Fibroblast of villous mesenchyme (primary cell): ENCODE measurements at places on chromosomes 16 and 17. TPM values are rescaled to one million over a fixed set of nuclear protein-coding genes. Genes with fewer than 3 reads are reported as not detected.

GRCh38 chr17:57649731-57650484 lies 95.2 kb downstream of the CCDC182 start:
- DNase-seq, result peak; percentile 9

DNA sequence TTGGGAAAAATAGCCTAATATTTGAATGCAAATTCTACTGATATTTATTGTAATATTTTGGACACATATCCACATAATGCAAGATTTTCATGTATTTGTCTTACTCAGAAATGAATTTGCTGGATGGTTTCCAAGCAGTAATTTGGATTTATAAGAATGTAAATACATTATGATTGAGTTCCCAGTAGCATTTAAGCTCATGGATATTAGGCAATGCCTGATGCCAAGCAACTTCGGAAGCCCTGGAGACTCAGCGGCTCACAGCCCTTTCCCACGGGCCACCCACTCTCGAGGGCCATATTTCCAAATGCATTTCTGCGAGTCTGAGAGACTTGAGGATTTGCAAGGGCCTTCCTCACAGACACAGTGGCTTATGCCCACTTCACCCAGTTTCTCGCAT lies 62.1 kb upstream of the MYOCD start:
- peak; percentile 32 for DNase-seq

GRCh38 chr17:628089-628941 lies 86.3 kb downstream of the VPS53 start:
- peak; percentile 72 for DNase-seq

GRCh38 chr17:57577751-57578607 lies 167.1 kb downstream of the CCDC182 start:
- DNase-seq, result peak; percentile 88

- DNase-seq, result peak; percentile 30
Measured at GRCh38 chr17:76000016-76000754, 470 bp upstream of the CDK3 start.

DNA sequence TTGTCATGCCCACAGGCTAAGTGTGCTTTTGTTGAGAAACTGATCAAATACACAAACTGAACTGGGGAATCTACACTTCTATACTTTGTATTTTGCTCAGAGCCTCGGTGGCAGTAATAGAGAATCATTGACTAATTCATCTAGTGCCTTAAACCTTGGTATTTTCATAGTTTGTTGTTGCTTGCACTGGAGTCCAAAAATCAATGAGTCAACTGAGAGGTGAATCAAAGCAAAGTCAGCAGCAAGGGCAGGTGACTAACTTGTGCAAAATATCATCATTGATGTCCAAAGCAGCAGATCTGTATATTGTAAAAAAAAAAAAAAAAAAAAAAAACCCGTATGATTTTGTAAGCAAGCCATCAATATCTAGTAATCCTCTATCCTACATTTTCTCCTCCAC lies 296.4 kb downstream of the MAP2K6 start:
- no peak for DNase-seq

DNA sequence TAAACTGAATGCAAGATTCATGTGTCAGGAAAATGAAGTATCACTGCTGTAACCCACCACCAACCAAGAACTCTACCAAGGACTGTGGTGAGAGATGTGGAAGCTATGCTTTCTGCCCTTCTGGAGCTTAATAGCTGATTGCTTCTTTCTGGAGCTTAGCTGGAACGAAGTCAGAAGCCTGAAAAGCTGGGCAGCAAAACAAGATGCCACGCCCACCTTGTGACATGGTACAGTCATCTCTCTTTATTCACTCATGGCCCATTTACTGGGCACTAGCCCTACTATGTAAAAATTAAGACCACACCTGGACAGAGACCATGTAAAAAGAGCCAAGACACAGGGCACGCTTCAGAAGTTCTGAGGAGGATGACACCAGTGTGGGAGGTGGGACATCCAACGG lies 48.1 kb downstream of the TEX2 start:
- no peak for DNase-seq

DNA sequence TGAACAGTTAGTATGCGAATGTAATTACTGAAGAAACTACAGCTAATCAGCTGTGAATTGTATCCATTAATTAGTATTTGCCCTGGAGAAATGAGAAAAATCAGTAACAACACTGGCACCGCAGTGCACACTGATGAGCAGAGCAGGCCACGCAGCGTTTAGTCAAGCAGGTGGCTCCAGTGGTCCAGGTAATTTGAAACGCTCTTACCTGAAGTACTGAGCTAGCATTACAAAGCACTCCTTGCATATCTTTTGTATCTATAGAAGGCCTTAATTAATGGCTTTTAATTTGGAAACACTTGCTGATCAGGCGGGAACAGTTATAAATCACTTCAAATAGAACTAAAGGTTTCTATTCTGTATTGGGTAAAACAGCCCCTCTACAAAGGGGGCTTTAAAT lies 76.4 kb downstream of the TOX3 start:
- DNase-seq, result no peak

DNA sequence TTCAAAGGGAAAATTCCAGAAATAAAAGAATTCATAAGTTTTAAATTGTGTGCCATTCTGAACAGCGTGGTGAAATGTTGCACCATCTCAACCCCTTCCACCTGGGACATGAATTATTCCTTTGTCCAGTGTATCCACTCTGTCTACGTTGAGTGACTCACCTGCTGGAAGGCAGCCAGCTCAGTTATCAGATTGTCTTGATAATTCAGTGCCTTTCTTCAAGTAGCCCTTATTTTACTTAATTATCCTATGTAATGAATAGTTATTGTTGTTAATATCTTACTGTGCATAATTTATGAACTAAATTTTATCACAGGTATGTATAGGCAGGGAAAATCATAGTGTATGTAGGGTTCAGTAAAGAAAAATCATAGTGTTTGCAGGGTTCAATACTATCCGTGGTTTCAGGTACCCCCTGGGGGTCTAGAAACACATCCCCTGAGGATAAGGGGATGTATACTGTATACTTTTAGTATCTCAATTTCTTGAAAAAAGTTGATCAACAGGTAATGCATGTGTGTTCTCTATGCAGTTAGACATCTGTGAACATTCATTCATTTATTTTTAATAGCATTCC lies 7.7 kb upstream of the PCTP start:
- no peak for DNase-seq

DNA sequence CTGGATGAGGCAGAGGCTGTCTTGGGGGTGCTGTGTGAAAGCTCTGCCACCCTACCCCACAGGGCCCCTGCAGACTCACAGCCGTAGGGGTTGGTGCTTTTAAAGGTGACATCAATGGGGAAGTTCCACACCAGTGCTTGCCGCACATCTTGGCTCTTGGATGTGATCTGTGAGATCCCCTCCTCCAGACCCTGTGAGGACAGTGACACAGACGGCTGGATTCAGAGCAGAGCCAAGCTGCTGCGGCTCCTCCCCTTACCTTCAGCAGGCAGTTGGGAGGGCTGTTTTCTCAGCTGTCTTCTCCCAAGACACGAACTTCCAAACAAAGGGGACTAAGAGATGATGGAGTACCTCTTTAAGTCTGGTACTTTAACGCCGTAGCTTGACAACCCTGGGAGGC lies 4.8 kb downstream of the B9D1 start:
- DNase-seq, result no peak

- peak; percentile 20 for DNase-seq
Measured at GRCh38 chr17:67995570-67996263, 552 bp downstream of the C17orf58 start.

GRCh38 chr17:66920435-66920834 lies 44.1 kb upstream of the CACNG4 start:
- DNase-seq, result no peak

DNA sequence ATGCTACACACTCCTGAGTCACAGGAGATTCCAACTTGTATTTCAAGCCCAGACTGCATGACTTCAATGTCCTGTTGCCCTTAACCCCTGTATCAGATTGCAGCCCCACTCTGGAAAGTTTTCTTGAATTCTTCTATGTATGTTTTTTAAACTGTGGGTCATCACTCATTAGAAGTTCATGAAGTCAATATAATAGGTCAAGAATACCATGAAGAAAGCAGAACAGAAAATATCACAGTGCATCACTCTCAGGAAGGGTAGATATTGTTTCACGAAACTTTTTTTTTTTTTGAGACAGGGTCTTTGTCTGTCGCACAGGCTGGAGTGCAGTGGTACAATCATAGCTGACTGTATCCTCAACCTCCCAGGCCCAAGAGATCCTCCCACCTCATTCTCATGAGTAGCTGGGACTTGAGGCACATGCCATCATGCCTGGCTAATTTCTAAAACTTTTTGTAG lies 20.5 kb downstream of the PRKCB start:
- no peak for DNase-seq

GRCh38 chr16:67481561-67482232 lies 740 bp upstream of the ATP6V0D1 start:
- DNase-seq, result no peak

DNA sequence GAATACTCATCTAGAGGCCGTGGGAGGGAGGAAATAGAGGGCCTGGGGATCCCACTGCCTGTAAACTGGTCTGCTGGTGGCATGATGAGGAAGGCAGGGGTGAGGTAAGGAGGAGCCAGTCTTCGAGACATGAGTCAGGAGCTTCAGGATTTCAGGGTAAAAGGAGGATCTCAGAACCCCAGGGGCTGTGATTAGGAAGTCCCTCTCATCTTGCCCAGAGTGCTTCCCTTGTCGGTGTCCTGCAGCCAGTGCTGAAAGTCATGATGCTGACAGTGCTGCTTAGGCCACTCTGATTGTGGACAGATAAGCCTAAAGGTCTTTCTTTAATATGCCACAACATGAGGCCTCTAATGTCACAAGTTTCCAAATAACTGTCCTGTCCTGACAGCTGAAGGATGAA lies 29.6 kb downstream of the COG4 start:
- DNase-seq, result no peak

- DNase-seq, result no peak
Measured at GRCh38 chr16:71954699-71955195, 45.5 kb downstream of the PKD1L3 start.

GSPT1 gene
- total RNA-seq, result 104 and 170 TPM in 2 replicates

MT1X gene
- 24.2 and 40.3 TPM in 2 replicates for total RNA-seq

FNDC8 gene
- total RNA-seq, result not detected in 2 replicates

KCNJ12 gene
- under 0.01 TPM in 2 replicates for total RNA-seq

ADAM11 gene
- 0.32 and 0.43 TPM in 2 replicates for total RNA-seq

TIMM22 gene
- 16.8 and 20.3 TPM in 2 replicates for total RNA-seq

ST6GALNAC1 gene
- total RNA-seq, result not detected in 2 replicates

SMIM22 gene
- total RNA-seq, result not detected in 2 replicates

RNF222 gene
- not detected in 2 replicates for total RNA-seq

NUTF2 gene
- 255 and 342 TPM in 2 replicates for total RNA-seq

RASD1 gene
- total RNA-seq, result 0.64 and 0.86 TPM in 2 replicates
